Fibroblast of skin of left quadriceps (primary cell): ENCODE measurements at places on chromosomes 3 and 15.

DNA sequence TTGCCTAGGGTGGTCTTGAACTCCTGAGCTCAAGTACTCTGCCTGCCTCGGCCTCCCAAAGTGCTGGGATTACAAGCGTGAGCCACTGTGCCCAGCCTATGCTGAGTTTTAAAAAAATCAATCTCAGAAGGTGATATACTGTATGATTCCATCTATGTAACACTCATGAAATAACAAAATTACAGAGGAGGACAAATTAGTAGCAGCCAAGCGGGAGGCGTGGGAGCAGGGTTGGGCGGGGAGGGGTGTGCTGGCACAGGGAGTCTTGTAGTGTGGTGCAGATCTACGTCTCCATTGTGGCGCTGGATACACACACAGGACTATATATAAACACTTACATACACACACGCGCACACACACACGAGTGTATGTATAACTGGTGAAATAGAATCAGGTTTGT is 80.6 kb upstream of the LINGO1 start:
- DNase-seq: no peak

- no peak for DNase-seq
These were observed 19.7 kb upstream of the ANO10 start for GRCh38 chr3:43641306-43642114.

GRCh38 chr3:29775340-29775739 is 494.5 kb downstream of the RBMS3 start:
- DNase-seq: no peak

DNA sequence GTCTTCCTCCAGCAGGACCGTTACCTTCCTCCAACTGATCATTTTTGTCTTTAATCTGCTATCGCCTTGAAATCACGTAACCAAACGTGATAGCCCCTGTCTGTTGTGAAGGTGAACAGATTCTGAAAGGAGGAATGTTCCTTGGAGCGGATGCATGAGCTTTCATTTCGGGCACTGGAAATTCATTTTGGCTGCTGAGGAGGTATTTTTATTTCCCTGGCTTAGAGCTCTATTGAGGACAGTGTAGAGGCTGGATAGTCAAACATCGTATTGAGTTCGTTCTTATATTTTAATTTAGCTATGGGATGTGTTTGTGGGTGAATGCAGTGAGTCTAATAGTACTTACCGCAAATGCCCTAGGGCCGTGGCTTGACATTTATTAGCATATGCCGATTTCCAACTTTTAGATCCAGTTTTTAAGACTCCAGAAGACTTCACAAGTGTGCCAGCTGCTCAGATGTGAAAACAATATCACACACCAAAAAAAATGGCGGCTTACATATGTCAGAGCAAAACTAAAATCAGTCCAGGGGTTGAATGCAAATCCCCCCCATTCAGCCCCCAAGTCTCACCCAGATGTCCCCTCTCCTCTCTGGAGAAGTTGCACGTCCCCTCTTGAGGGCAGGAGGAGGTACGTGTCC is 22.1 kb downstream of the CPN2 start:
- DNase-seq: no peak

GRCh38 chr3:124777762-124778470 is 47.7 kb downstream of the UMPS start:
- DNase-seq: no peak

DNA sequence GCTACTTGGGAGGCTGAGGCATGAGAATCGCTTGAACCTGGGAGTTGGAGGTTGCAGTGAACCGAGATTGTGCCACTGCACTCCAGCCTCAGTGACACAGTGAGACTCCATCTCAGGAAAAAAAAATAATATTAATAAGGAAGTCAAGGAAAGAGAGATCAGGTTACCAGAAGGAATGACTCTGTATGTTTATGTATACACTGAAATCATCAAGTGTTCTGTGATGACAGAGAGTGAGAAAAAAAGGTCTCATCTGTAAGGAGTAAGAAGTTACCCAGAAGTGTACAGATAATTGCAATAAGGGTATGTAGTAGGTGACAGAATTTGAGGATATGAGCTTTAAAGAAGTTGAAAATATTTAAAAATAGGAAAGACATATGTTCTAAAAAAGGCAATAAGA is 4.3 kb upstream of the CCDC50 start:
- no peak for DNase-seq

DNA sequence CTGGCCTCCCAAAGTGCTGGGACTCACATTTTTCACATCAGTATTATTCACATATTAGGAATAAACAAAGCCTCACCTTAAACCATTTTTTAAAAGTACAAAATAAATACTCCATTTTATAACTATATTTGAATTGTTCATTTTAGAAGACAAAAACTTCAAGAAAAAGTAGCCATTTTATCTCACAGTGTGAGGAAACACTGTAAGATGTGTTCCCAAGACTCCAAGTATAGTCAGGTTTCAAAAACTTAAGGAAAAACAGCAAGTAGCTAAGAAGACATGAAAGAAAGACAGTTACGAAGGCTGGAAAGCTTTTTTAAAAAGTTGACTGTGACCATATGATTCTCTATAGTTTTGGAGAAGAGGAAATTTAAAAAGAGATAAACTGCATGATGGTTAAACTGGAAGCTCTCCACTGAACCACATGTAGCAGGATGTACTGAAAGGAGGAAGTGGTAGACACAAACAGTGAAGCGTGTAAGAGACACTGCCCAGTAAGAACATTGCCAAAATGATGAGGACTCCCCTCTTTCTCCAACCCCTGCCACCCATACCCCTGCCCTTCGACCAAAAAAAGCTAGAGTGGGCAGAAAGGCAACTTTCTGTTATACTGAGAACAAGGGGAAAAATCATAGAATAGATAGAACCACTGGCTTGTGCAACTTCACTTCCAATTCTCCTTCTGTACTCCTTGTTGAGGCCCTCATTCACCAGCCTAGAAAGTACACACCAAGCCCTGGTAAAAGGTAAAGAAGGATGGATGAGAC is 6.2 kb upstream of the TMF1 start:
- DNase-seq: no peak

DNA sequence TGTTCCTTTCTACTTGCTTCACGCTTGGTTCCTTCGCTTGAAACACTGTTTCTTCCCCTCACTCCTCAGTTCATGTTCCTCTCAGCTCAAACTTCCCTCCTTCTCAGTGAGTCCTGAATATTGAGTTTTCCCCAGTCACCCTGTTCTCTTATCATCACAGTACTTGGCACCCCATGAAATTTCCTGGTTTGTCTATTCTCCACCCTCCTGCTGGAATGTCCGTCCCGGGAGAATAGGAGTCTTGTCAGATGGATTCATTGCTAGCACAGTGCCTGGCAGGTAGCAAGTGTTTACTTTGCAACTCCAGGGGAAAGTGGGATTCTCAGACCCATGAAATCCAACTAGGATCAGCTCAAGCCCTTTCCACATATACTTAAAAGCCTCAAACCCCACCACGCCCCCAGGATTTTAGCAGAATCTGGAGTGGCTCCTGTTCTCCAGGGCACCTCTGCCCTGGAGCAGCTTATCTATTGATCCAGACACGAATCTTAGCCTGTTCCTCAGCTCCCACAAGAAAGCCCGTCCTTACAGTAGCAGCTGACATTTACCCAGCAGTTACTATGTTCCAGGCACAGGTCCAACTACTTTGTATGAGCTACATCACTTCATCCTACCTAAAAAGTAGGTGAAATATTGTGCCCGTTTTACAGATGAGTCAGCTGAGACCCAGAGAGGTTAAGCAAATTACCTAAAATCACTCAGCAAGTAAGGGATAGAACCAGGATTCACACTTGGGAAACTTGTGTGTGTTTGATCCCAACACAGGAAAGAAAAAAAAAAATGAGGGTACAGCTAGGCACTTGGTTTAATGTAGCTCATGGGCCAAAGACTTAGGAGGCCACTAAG is 36.8 kb upstream of the MAP3K13 start:
- no peak for DNase-seq

DNA sequence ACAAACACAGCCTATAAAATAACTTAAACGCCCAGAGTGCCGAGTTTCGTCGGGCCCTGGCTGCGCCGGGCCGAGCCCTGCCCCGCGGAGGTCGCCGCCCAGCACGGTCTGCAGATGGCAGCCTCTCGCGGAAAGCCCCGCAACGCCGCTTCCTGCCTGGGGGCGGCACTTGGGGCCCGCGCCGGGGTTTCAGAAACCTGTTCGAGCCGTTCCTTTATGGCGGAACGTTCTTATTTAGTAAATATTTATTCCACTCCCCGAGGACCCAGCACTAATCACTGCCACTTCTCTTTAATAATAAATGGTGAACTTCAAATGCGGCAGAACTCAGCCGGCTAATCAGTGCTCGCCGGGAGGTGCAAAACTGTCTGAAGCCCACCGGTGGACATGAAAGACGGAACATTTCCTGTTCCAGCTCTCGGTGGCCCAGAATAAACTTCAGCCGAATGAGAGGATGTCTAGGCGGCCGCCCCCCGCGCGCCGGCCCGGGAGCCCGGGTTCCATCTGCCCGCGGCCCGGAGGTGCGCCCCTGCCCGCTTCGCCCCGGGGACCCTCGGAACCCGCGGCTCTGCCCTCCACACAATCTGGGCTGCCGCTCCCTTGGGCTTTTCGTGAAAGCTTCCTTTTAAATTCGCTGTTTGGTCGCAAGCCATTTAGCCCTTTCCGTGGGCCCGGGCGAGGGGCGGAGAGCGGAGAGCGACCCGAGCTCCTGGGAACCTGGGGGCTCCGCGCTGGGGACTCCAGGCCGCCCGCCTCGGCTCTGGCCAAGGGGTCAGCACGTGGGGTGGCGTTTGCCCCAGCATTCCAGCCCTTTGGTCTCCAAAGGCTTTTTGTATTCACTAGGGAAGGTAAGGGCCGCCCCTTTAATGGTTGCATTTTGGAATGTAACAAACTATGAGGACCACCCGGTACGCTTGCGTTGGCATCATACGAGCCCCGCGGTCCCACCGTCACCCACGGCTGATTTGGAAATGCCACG is 110.8 kb upstream of the ATP11B start:
- no peak for DNase-seq

DNA sequence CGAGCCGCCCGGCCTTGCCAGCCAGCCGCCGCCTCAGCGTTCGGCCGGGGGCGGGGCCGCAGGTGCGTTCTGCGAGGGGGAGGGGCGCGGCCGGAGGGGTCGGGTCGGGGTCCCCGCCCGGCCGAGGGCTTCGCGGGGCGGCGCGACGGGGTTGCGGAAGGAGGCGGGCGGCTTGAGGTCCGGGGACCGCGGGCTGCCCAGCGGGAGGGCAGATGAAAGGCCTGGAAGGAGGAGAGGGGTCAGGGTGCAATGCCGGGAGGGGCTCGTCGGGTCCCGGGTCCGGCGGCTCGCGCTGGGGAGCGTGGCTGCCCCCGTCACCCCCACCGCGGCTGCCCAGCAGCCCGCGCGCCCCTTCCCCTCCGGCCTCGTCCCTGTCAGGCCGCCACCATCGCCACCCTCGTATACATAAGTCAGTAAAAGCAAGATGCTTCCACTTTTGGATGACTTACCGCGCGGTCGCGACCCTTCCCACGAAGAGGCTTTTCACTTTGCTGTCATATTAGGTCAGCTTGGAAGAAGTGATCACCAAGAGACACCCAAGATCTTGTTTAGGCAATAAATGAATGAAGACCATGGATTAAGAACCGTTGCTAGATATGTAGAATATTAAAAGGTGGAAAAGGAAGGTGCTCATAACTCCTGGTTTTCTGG is 620 bp upstream of the ANP32A start:
- DNase-seq: no peak

DNA sequence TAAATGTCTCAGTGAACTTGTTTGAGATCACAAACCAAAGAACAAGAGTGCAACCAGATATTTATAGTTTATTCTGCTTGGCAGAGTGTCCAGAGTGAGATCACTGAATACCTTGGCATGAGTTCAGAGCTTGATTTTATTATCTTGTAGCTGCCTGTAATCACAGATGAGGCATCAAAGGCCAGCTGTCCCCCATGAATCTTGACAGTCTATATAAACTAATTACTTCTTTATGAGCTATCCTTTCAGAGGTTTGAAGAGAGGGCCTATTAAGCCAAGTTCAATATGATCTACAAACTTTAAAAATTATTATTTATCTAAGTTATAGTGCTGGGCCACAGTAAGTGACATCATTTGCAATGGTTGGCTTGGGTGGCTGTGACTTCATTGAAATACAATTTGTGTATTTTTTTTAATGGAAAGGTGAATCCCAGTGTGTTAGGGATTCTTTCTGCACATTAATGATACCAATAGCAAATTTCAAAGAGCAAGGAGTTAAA is 251.5 kb downstream of the CLSTN2 start:
- DNase-seq: peak; percentile 49

DNA sequence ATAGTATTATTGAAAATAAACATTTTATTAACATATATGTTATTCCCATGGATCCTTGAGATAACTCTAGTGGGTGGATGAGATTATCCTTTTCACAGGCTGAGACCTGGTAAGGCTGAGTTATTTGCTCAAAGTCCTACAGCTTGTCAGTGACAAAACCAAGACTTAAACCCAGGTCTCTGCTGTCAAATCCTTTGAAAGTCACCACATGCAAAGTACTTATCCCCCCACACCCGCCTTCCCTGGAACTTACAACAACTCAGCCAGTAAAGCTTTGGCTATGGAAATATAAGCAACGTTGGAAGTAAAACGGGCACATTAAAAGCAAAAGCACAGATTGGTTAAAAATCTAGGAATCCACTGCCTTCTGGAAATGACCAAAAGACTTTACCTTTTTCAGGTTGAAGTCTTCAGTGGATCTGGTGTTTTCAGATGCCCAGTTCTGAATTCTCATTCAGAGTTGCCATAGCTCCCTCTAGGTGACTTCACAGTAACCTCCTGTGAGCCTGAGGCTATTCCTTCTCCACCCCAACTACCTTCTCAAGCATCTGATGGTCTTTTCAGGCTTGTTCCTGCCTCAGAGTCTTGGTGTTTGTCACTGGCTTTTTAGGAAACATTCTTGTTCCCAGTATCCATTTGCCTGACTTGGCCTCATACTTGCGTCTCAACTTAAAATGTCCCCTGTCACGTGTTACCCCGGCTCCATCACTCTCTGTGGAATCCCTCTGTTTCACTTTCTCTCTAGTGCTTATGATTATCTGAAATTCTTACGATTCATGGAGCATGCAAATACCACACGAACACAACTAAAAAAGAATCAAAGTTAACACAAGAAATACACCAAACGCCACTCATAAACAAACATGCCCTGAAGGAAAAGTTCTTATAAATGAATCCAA is 131.2 kb downstream of the MAGI1 start:
- DNase-seq: no peak

DNA sequence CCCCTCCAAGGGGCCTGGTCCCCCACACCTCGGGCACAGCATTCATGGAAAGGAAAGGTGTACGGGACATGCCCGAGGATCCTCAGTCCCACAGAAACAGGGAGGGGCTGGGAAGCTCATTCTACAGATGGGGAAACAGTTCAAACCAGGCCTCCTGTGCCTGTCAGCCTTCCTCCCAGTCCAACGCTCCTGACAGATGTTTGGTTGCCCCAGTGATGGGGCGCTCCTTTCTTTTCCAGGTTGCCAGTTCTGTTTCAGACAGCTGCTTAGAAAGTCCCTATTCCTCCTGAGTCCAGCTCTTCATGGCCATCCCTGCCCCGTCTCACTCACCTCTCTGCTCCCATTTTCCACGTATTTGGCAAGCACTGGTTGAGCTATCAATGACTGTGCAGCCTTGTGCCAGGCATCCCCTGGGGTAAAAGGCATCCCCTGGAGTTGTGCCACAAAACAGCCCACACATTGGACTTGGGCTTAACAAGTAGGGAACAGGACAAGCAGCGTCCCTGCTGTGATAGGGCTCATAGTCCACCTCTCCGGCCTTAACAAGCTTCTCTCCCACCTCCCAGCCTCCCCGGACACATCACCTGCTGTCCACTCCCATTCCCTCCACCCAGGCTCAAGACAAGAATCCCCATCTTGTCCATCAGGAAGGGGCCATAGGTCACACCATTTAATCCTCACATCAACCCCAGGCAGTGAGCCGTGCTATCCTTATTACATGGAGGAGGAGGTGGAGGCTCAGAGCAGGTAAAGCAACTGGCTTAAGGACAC is 6.6 kb downstream of the OXTR start:
- no peak for DNase-seq
